ENCODE measurements at places on chromosomes 3 and 15.

- DNase-seq: no peak
These were observed 10.5 kb downstream of the SHF start for GRCh38 chr15:45177285-45177684.

DNA sequence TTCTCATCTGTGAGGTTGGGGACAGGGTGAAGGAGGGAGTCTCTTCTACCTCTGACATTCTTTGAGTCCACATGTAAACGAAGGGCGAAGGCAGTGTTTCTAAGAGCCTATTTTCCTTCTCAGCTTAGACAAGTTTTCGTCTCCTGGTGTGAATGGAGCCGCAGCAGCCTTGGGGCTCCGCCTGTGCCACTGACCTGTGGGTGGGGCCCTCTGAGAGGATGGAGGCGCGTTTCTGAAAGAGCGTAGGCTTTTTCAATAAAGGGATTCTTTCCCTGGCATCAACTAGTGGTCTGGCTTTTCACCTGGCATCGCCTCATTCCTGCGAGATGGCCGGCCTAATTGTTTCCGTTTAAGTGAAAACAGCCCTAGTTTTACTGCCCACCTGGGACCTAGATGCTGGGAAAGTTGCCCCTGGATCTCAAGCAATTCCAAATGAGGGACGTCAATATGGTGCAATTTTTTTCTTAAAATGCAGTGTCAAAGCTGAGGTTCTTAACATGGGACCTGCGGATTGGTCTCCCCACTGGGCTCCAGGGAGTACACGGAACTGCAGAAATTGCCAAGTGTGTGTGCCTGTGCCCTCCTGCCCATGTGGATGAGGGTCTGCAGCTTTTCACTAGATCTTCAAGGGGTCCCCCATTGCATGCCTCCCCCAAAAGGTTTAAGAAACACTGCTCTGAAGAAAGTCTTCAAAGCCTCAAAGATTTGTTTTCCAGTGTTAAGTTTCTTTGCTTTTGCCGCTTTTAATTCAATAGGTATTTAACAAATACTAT lies 958 bp downstream of the GLDN start:
- no peak for DNase-seq

- peak; percentile 33 for DNase-seq
These were observed 170.1 kb downstream of the CNTN4 start for GRCh38 chr3:2268779-2269178.

DNA sequence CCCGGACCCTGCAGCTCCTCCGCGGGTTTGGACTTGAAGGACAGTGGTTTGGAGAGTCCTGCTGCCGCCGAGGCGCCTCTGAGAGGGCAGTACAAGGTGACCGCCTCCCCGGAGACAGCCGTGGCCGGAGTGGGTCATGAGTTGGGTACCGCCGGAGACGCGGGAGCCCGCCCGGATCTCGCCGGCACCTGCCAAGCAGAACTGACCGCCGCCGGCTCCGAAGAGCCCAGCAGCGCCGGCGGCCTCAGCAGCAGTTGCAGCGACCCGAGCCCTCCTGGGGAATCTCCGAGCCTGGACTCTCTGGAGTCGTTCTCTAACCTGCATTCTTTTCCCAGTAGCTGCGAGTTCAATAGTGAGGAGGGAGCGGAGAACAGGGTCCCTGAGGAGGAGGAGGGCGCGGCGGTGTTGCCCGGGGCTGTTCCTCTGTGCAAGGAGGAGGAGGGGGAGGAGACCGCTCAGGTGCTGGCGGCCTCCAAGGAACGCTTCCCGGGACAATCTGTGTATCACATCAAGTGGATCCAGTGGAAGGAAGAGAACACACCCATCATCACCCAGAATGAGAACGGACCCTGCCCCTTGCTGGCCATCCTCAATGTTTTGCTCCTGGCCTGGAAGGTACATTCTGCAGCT lies 634 bp downstream of the MINDY2 start:
- DNase-seq: peak; percentile 48

DNA sequence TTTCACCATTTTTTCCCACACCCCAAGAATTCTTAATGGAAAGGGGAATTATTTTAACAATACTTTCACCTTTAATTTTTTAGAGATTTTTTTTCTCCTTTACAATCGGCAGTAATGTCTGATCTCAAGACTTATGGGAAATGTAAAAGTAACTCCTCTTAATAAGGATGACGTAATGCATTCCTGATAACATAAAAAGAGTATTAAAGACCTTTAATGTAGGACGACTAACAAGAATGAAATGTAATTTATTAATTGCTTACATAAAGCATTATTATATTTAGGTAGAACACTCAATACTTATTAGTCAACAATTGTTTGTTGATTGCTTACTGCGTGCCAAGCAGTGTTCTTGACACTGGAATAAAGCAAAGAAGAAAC lies 416.8 kb upstream of the NAALADL2 start:
- no peak for DNase-seq

- no peak for DNase-seq
These were observed 1.5 kb downstream of the CRBN start for GRCh38 chr3:3177861-3178497.

GRCh38 chr15:88312941-88313579 lies 56.5 kb upstream of the NTRK3 start:
- no peak for DNase-seq

GRCh38 chr3:133967992-133968892 lies 61.5 kb downstream of the SLCO2A1 start:
- no peak for DNase-seq

GRCh38 chr3:34858067-34858660 lies 781.2 kb upstream of the ARPP21 start:
- DNase-seq: no peak

DNA sequence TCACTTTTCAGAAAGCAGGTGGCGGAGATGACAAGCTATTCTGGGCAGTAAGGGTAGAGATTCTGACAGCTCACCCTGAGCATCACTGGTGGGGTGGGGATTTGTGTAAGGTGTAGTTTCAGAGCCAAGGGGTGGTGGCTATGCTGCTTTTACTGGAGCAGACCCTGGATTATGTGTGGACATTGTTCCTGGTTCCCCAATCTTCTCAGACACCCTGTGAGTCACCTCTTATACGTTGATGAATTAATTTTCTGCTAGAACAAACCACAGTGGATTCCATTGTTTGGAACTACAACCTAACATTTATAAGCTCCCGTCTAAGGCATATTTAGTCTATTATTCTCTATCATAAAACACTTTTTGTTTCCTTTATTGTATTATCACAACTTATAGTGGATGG lies 169.5 kb upstream of the COL8A1 start:
- no peak for DNase-seq

- no peak for DNase-seq
These were observed 69.3 kb downstream of the MESD start for GRCh38 chr15:80920271-80920699.

GRCh38 chr3:140599496-140599895 lies 78.4 kb upstream of the TRIM42 start:
- DNase-seq: no peak

- DNase-seq: no peak
These were observed 67.9 kb downstream of the IQCH start for GRCh38 chr15:67322481-67322880.

DNA sequence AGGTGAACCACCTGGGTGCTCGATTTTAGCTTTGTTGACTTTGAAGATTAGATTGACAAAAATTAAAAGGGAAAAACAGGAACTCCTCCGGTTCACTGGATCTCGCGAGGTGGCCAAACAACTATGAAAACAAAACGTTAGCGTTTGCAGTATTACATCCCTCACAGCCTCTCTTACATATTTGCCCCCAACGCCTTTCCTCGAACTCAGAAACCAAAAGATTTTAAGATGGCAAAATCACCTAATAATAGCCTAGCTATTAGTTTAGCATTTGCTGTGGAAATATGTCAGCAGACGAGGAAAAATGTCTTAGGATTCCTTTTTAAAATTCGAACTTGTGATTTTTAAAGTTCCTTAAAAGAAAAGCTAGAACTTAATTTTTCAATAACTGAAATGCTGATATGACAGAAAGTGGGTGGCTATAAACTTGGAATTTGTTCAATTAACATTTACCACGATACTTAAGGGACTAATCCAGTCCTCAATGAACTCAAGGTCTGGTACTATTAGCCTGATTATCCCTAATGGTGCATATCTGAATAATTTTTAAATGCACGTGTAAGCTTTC lies 491 bp upstream of the SENP7 start:
- DNase-seq: no peak

DNA sequence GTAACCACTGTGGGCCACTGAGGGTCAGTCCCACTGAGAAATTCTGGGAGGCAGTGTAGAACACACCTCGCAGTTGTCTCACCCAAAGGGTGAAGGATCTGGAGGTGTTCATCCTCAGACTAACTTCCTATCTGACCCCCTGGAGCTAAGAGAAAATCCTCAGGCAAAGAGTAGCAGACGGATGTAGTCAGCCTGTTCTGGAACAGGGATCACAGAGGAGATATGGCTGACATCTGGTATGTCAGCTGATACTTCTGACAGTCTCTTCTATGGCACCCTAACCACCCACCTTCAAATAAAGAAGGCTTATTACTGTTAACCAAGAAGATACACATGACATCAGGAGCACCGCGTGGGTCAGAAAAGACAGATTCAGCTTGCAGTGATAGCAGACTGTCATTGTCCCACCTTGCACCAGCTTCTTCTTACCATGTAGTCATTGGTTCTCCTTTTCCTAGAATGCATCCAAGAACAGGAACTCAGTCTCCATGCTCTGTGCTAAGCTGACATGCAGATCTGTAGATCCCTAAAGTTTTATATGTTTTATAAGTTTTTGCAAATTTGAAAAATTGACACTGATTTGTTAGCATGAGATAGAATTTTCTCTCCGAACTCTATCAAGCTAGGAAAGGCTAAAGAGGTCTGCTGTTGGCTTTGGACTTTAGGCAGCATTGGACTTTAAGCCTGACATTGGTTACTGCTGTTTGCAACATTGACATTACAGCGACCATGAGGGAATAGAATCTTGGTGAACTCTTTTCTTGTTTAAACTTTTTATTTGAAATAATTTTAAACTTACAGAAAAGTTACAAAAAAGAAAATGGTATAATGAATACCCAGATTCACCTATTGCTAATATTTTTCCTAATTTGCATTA lies 60.4 kb downstream of the KBTBD12 start:
- DNase-seq: no peak

DNA sequence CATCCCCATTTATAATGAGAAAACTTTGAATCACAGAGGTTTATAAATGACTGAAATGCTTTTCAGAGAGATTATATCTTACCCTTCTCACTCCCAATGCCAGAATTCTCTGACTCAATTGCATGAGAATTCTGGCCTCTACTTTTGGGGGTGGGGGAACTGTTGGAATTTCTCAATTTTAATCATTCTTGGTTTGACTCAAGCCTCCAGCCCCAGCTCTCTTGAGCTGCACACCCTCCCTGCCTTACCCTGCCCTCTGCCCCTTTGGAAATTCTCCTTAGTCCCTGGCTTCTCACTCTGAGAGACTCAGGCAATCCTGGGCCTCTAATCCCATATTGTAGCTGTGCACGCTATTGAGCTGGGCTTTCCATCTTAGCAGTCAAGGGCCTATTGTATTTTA lies 44.2 kb downstream of the ZNF589 start:
- no peak for DNase-seq

DNA sequence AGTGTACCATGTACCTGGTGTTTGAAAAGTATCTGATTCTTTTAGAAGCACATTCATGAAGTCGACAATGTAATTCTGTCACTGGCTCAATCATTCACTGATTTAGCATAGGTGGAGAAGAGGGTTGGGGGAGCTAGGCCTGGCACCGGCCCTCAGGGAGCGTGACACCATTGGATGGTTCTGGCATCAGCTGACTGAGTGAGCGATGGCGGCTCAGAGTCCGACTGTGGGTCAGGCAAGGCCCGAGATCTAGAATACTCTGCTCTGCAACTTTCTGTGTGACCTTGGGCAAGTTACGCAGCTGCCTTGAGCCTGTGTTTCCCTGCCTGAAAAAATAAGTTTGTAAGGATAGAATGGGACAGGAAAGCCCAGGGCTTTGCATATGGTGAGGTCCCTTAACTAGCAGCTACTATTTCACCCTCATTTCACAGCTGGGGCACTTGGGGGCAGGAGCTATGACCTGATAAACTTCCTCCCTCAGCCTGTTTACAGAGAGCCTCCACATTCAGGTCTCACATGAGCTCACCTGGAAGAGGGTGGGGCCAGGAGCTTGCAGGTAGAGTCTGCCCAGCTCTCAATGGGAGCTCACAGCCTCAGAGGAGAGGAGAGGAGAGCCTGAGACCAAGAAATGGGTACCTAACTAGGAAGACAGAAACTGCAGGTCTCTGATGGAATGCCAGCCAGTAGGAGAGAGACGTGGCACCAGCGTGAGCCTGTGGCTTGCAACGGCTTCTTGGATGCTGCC lies 153.7 kb upstream of the TLE3 start:
- DNase-seq: no peak

GRCh38 chr15:57914350-57915055 lies 151.0 kb downstream of the ALDH1A2 start:
- no peak for DNase-seq

DNA sequence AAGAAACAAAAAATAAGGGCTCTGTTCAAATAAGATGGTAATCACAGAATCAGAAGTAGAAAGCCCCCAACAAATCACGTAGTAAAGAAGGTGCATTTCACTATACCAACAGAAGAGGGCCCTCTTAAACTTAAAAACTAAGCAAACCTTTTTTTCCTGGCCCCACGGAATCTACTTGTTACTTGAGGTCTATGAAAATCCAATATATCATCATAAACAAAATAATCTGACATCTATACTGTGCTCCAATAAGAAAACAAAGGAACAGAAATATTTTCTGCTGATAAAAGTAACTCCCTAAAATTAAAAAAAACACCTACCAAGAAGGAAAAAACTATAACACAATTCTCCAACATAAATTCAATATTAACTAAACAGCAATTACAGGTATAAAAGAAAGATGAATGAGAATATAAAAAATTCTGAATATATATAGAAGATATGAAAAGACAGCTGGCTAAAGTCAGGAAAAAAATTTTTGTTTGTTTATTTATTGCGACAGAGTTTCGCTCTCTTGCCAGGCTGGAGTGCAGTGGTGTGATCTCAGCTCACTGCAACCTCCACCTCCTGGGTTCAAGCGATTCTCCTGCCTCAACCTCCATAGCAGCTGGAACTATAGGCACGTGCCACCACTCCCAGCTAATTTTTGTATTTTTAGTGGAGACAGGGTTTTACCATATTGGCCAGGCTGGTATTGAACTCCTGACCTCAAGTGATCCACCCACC lies 81.8 kb downstream of the CLASP2 start:
- no peak for DNase-seq

- DNase-seq: peak; percentile 72
These were observed 703.8 kb upstream of the NR2F2 start for GRCh38 chr15:95626501-95627361.

DNA sequence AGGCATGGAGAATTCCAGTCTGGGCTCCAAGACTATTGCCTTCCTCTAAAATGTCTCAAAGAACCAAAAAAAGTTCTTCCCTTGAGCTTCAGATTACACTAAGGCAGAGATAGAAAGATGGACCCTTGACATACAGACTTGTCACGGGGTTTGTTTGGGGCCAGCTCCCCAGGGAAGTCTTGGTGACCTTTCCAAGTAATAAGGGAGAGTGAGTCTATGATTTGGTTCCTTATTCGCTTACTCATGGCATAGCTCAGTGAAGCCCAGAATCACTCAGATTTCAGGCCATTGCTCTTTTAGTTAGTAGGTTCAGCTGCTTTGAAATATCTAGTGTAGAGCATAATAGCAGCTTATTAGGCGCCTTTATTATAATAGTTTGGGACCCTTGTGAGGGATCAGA lies 90.3 kb downstream of the PLCL2 start:
- DNase-seq: no peak

- no peak for DNase-seq
These were observed 29.2 kb upstream of the OR5K1 start for GRCh38 chr3:98433764-98434163.

- no peak for DNase-seq
These were observed 530.4 kb downstream of the AGBL1 start for GRCh38 chr15:86610038-86610437.

GRCh38 chr3:73954506-73954905 lies 329.8 kb upstream of the PDZRN3 start:
- DNase-seq: no peak

All from WERI-Rb-1 (cell line).